ENCODE measurements at places on chromosomes 13 and 19. TPM values are rescaled to one million over a fixed set of nuclear protein-coding genes. Genes with fewer than 3 reads are reported as not detected.
A peak's percentile ranks its signal among the peaks of the same experiment; 100 is the strongest.

The CYP2A6 gene
- polyA plus RNA-seq = 0.21 TPM

The USHBP1 gene
- 17.2 TPM for polyA plus RNA-seq

The TRPC4 gene
- 2.4 TPM for polyA plus RNA-seq

The PCID2 gene
- 31.7 TPM for polyA plus RNA-seq

The KCNRG gene
- polyA plus RNA-seq = 1.7 TPM

The PEX11G gene
- polyA plus RNA-seq = 1.9 TPM

The TMEM38A gene
- polyA plus RNA-seq = 121 TPM

The SPACA6 gene
- polyA plus RNA-seq = 4.0 TPM

The MARK4 gene
- polyA plus RNA-seq = 30.5 TPM

The RNF113B gene
- not detected for polyA plus RNA-seq

- DNase-seq = no peak
These were observed 94.6 kb downstream of the KL start for GRCh38 chr13:33110713-33111413.

- DNase-seq = no peak
These were observed 14.7 kb upstream of the B3GLCT start for GRCh38 chr13:31184981-31185645.

DNA sequence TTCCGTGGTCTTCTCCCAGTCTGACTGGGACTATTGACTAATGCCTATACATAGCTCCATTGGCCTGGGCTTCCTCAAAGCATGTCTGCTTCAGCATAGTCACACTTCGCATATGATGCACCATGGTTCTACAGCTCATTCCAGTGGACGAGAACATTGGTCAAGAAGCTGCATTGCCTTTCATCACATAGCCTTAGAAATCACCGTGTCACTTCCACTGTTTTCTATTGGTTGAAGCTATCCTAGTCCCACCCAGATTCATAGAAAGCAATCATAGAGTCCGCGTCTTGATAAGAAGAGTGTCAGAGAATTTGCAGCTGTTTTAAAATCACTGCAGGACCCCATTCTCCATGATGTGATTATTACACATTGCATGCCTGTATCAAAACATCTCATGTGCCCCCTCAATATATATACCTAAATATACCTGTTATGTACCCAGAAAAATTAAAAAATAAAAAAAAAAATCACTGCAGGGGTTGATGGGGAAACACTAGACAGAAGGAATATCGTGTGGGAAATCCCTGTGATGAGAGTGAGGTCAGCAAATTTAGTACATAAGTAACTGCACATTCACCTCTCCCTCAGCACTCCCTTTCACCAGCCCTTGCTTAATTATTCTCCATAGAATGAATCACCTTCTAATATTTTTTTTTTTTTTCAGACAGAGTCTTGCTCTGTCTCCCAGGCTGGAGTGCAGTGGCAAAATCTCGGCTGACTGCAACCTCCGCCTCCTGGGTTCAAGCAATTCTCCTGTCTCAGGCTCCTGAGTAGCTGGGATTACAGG is 2.2 kb upstream of the ARHGAP33 start:
- no peak for DNase-seq

DNA sequence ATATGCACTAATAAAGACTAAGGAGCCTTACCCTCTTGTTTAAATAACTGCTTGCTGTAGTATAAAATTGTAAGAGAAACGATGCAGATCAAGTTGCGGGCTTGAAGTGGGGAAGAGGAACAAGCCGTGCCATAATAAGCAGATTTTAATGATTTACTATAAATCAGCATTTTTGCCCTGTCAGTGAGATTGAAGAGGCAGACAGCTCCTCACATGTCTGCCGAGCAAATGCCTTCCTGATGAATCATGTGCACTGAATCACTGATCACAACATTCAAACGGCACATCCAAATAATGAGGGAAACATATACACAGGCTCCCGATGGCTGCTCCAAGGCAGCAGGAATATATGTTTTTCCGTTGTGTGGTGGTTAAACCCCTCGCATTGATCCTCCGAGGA is 282.9 kb downstream of the TSHZ3 start:
- peak; percentile 17 for DNase-seq

DNA sequence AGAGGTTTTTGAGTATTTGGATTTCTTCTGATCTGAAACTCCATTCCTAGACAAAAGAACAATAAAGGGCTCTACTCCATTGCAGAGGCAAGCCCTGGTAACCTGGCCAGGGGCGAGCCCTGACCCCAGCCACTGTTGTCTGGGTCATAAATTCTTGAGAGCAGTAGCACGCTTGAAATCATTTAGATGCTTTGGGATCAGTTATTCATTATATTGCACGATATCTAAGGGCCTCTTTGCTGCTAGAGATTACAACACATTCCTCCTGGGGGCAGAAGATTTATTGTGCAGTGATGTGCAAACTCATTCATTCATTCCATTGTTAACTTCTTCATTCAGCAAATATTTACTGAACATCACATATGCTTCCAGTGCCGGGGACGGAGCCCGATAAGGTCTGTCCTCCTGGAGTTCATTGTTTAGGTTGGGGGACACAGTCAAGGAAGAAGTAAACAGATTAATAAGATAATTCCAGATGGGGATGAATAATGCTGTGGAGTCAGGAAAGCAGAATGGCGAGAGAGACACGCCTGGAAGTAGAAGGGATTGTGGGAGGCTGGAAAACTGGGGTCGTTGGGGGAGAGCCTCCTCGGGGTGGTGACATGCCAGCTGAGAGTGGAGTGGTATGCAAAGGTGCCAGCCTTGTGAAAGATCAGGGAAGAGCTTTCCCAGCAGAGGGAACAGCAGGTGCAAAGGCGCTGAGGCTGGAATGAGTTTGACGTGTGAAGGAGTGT is 34.9 kb downstream of the SIPA1L3 start:
- DNase-seq = no peak

GRCh38 chr19:435056-435706 is 25.7 kb downstream of the SHC2 start:
- DNase-seq = no peak

- DNase-seq = peak; percentile 84
These were observed 31.4 kb downstream of the CERS4 start for GRCh38 chr19:8240274-8241229.

DNA sequence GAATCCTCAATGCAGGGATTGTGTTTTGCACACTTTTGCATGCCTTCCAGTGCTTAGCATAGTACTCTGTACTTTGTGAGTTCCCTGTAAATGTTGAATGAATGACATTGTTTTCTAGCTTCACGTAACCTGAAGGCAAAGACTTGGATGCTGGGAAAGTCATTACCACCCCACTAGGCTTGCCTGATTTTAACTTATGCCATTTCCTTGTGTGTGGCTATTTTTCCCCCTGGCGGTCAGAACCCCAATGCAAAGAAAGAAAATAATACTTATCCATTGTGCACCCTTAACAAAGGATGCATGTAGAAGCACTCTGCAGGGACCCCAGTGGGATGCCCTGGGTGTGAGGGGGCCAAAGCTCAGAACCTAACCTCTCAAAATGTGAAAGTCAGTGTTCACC is 1.2 kb upstream of the ENOX1 start:
- peak; percentile 63 for DNase-seq

DNA sequence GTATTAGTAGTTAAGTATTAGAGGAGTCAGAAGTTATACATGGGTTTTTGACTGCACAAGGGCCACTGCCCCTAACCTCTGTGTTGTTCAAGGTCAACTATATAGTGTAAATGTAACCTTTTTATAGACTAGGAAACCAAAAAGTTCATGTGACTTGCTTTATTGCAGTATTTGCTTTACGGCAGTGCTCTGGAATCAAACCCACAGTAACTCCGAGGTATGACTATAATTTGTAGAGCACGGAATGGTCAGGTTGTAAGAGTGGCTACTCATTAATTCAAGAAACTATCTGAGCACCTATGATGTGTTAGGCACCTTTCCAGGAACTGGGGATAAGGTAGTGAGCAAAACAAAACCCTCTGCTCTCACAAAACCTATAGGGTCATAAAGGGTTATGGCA is 22.2 kb downstream of the SUPT20H start:
- no peak for DNase-seq

GRCh38 chr19:2249880-2250765 is 1.0 kb downstream of the AMH start:
- DNase-seq = no peak

DNA sequence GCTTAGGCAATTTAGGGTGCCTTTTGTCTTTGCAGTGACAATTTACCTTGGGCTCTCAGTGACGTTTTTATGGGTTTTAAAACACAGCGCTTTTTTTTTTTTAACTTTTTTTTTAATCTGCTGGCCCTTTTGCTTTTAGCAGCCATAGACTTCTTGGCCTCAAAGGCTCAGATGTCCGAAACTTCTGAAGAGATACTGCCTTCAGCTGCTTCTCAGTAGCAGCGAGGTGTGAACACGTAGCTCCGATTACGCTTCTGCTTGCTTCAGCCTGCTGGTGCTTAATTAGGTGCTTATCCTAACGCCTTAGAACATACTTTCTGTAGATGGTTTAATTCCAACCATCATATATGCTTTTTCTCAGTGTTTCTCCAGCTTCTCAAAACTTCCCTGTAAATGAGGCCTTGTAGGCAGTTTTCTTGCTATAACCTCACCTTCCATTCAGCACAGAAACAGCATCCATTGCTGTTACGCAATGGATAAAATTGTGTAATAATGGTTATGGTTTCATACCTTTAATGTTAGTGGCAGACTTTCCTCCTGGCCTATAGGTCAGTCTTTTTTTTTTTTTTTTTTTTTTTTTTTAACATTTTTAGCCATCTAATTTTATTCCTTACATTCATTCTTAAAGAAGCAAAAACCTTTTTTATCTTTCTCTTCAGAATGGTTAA is 723.9 kb downstream of the GPC5 start:
- DNase-seq = no peak

DNA sequence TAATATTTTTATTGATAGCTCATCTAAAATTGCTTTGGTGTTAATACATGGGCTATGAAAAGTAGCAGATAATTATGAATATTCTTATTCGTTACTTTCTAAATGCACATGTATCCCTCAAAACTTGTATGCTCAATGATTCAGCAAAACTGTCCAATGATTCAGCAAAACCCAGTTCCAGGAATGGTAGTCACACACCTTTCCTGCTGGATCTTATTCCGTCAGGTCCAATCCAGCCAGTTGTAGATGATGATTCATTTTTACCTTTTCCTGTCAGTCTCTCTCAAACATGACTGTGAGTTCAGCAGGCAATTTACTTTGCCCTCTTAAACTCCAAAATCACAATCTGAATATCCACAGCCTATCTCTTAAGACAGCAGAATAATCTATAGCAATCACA is 1082.6 kb downstream of the EFNB2 start:
- no peak for DNase-seq

GRCh38 chr19:17784201-17785008 is 10.5 kb upstream of the B3GNT3 start:
- DNase-seq = peak; percentile 57

- no peak for DNase-seq
These were observed 386.1 kb upstream of the NBEA start for GRCh38 chr13:34555988-34556387.

- no peak for DNase-seq
These were observed 93.1 kb downstream of the STOML3 start for GRCh38 chr13:38897521-38897920.

GRCh38 chr19:41621654-41622053 is 5.2 kb downstream of the CEACAM4 start:
- DNase-seq = no peak

GRCh38 chr13:19910336-19911072 is 47.1 kb upstream of the ZMYM5 start:
- DNase-seq = no peak

- no peak for DNase-seq
These were observed 50.0 kb downstream of the PTPRS start for GRCh38 chr19:5290336-5291262.

DNA sequence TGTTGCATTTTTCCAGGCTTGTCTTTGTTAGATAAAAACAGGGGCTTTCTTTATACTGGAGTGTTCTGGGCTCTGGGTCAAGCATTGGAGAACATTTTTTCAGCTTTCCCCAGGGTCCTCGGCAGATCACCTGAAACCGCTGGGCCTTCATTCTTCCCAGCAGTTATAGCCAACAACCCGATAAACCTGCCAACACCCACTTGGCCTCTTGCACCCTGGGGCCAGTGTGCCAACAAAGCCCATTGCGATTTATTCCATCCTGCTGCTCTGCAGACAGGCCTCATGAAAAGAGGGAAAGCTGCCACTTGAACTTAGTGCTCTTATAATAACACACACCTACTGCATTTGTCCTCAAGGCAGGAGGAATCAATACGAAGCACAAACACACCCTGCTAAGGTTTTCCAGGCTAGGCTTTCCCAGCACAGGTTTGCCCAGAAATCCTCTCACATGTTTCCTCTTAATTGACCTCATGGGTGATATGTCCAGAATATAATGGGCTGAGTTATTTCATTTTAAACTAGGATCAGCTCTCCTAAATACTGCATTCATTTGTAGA is 669.3 kb downstream of the LIG4 start:
- DNase-seq = no peak

DNA sequence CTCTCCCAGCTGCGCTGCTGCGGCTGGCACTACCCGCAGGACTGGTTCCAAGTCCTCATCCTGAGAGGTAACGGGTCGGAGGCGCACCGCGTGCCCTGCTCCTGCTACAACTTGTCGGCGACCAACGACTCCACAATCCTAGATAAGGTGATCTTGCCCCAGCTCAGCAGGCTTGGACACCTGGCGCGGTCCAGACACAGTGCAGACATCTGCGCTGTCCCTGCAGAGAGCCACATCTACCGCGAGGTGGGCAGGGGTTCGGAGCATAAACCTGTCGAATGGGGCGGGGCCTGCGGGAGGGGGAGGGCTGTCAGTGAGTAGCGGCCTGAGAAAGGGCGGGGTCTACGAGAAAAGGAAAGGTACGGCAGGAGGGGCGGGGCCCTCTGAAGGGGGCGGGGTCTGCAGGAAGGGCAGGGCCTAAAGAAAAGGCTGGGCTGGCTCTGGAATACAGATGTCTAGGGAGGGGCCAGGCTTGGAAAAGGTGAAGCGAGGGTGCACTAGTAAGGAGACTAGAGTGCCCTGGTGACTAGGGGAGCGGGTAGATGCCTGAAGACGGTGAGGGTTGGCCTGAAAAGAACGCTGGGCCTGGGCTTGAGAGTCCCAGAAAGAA is 3.6 kb downstream of the CD37 start:
- DNase-seq = no peak

GRCh38 chr19:58277748-58278540 is 811 bp upstream of the ZNF8 start:
- peak; percentile 18 for DNase-seq

Data from muscle of arm (tissue), 14 donors.